ENCODE measurements at places on chromosomes 6 and 20. TPM values are rescaled to one million over a fixed set of nuclear protein-coding genes. Genes with fewer than 3 reads are reported as not detected.

DNA sequence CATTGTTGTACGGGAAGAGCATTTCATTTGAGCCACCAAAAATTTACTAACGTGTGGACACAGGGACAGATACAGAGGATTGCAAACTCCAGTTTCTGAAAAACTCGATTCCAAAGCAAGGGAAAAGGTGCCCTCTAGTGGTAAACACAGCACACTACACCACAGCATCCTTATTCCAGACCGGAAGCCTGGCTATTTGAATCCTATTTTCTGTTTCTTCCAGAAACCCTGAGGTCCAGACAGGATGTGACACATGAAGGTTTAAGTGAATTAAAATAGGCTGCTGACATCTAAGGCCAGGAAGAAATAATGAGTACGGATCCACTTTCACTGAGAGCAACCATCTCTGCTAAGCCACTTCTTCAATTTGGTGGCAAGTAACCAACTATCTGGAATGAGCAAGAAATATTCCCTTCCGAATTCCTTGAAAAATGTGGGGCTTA is 31.8 kb upstream of the GMPR start:
- no peaks in the 10 kb centered on the region for H3K36me3 ChIP-seq
- H3K27ac ChIP-seq, result no peak overlapping the region
- DNase-seq, result no peak

The F13A1 gene
- total RNA-seq, result 14.9 TPM

- no peaks in the 10 kb centered on the region for H3K27me3 ChIP-seq
- H3K4me3 ChIP-seq, result no peak overlapping the region
- H3K4me1 ChIP-seq, result no peaks in the 10 kb centered on the region
- H3K36me3 ChIP-seq, result no peaks in the 10 kb centered on the region
Measured at GRCh38 chr20:57055345-57055744, 211.1 kb downstream of the BMP7 start.

- no peak for DNase-seq
- H3K4me3 ChIP-seq, result no peak overlapping the region
- H3K36me3 ChIP-seq, result peaks cover 7% of the 10 kb centered on the region
- no peaks in the 10 kb centered on the region for H3K4me1 ChIP-seq
- no peak overlapping the region for H3K27ac ChIP-seq
- H3K27me3 ChIP-seq, result no peaks in the 10 kb centered on the region
Measured at GRCh38 chr6:42846505-42846904, 32.9 kb upstream of the RPL7L1 start.

- H3K27ac ChIP-seq, result peak overlapping the region; percentile 86
- no peak for DNase-seq
- peak overlapping the region; percentile 40 for H3K4me3 ChIP-seq
- peaks cover 66% of the 10 kb centered on the region for H3K27me3 ChIP-seq
Measured at GRCh38 chr6:10837622-10837994, 731 bp downstream of the MAK start.

DNA sequence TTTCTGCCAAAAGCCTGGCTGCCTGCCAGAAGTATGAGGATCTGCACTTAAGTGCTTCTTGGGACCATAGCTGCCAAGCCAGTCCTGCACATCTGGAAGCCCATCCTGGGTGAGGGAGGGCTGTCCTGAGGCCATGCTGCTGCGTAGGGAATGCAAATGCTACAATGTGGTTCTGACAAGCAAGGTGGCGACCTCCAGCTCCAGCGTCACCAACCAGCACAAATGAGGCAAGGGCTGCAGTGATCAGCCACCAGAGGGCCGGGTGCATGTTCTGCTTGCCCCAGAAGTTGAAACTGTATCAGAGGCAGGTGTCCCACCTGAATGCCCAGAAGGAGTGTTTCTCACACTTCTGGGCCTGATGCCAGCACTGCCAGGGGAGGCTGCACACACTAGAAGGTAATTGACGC is 99.1 kb upstream of the KCNQ5 start:
- no peaks in the 10 kb centered on the region for H3K4me1 ChIP-seq
- no peaks in the 10 kb centered on the region for H3K27me3 ChIP-seq
- no peak overlapping the region for H3K27ac ChIP-seq
- DNase-seq, result no peak
- no peaks in the 10 kb centered on the region for H3K36me3 ChIP-seq

The CCR6 gene
- 21.8 TPM for total RNA-seq

The ZC2HC1B gene
- not detected for total RNA-seq

All from spleen (tissue), 13 donors.